ENCODE measurements at places on chromosomes 2 and 18.

- no peak for DNase-seq
Measured at GRCh38 chr2:71926876-71927756, 220.5 kb downstream of the CYP26B1 start.

- DNase-seq, result no peak
Measured at GRCh38 chr2:98029718-98030222, 34.0 kb upstream of the TMEM131 start.

DNA sequence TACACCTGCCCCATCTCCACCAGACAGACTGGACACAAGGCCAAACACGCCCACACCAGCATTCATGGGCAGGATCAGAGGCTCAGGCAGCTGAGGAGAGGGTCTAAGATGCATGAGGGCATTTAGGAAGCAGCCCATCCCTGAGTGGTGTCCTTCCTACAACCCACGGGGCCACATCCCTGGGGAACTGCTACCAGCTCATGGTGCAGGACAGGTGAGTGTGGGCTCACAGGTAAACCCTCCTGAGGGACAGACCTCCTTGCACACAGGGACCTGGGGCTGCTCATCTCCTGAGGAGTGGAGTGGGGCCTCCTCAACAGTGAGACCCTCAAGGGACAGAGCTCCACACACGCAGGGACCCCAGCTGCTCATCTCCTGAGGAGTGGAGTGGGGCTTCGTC lies 14.6 kb downstream of the PARD6G start:
- no peak for DNase-seq

- DNase-seq, result peak; percentile 98
Measured at GRCh38 chr2:219279151-219279915, at the start of gene DNAJB2. TSS of gene DNAJB2 (plus strand) at chr2:219279366. CDS start at chr2:219279834, 468 bp downstream.
